ENCODE measurements at places on chromosomes 3 and 15. TPM values are rescaled to one million over a fixed set of nuclear protein-coding genes. Genes with fewer than 3 reads are reported as not detected.

GRCh38 chr3:39088889-39089288 is 18.5 kb downstream of the GORASP1 start:
- DNase-seq = no peak

DNA sequence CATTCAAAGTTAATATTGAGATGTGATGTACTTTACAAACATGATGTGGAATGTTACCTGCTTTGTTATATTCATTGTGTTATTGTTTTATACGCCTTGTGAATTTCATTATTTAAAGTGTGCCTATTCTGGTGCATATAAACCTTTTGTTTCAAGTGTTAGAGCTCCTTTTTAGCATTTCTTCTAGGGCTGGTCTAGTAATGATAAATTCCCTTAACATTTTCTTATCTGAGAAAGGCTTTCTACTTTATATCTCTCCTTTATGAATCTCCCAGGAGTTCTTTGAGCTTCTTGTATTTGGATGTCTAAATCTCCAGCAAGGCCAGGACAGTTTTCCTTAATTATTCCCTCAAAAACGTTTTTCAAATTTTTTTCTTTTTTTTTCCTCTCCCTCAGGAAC is 1005.6 kb downstream of the IGSF11 start:
- DNase-seq = no peak

- no peak for DNase-seq
Measured at GRCh38 chr15:32899126-32899596, 181.4 kb downstream of the GREM1 start.

DNA sequence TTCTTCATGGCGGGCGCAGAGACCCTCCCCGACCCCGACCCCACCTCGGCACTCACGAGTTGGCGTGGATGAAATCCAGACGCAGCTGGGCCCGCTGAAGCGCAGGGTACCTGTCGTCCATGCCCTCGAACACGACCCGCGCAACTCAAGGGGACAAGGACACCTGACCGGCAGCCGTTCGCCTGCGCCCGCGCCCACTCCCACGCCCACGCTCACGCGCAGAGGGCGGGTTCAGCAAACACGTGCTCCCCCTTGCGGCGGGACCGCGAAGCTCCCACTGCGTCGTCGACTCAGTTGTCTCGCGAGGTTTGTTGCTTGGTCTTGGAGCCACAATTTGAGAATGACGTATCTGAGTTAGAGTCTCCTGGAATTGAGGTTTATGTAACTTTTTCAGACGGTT is at the start of gene MORC1:
Gene MORC1, minus strand, starts transcription at position 196 of the 400 bp plus-strand sequence. Its CDS starts 75 bp downstream, at position 121.
- DNase-seq = no peak

DNA sequence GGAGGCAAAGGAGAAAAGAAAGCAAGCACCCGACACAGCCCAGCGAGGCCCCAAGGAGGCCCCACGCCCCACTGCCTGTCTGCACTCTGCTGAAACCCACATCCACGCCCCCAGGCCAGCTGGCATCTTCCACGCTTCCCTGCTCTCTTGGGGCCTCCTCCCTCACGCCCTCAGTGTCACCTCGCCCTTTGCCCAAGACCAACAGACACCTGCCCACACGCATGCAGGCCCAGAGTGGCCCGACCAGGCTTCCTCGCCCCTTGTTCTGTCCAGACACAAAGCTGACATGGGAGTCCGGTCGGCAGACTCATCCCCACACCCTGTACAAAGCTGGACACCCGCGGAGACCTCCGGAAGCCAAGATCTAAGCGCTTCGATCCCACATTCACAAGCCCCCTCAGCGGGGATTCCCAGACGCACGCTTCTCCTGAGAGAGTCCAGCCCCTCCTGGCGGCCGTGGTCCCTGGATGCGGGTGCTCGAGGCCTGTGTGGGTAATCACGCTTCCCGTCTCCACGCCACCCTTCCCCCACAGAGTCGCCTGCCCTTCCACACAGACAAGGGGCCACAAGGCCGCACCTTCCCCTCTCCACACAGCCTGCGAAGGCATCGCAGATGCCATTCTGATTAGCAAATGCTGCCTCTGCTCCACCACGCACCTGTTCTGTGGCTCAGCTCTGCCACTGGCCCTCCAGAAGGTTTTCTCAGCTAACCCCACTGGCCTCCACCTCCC is 176.6 kb downstream of the XXYLT1 start:
- DNase-seq = no peak

GRCh38 chr3:9600597-9600996 is 47.0 kb upstream of the LHFPL4 start:
- DNase-seq = peak; percentile 9

DNA sequence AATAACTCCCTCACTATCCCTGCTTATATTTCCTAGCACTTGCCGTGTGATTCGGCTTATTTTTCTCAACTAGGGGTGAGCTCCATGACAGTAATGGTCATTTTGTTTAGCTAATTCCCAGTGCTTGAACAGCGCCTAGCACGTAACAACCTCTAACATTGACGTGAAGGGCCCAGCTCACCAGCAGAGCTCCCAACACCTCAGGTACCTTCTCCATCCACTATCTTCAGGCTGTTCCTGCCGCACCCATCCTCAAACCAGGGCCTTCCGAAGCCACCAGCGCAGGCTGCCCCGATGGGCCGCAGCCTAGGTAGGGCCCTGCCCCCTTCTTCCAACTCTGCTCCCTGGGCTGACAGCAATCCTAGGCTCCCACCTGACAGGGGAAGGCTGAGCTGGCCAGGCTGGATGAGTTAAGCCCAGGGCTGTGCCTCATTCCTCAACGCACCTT is 751 bp upstream of the RPS17 start:
- peak; percentile 64 for DNase-seq

- no peak for DNase-seq
Measured at GRCh38 chr15:99477791-99478471, 87.9 kb upstream of the MEF2A start.

- no peak for DNase-seq
Measured at GRCh38 chr3:104588442-104588841, 778.3 kb upstream of the ALCAM start.

- DNase-seq = no peak
Measured at GRCh38 chr15:40875991-40876730, 2.1 kb upstream of the RHOV start.

DNA sequence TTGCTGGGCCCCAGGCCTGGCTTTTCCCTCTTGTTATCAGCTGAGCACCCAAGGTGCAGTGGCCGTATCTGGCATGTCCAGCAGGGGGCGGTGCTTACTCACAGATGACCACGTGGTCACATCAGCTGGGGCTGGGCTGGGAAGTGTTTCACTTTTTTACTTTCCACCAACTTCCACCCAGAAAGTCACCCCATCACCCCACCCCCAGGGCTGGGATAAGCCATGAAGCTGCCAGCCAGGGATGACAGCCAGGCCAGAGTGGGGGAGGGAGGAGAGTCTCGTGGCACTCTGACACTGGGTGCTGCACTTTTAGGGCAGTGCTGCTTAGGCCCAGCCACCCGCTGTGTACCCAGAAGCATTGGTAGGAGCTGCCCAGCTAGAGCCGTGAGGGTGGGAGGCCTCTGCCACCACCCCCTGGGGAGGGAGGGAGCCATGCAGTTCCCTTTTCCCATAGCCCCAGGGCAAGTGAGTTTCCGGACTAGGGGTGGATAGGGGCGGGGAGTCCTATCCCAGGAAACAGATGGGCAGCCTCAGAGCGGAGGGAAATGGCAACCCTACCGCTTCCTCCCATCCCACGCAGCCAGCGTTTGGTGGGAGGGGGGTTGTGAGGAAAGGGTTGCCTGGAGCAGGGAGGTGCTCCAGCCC is 6.1 kb downstream of the PPCDC start:
- DNase-seq = peak; percentile 96

DNA sequence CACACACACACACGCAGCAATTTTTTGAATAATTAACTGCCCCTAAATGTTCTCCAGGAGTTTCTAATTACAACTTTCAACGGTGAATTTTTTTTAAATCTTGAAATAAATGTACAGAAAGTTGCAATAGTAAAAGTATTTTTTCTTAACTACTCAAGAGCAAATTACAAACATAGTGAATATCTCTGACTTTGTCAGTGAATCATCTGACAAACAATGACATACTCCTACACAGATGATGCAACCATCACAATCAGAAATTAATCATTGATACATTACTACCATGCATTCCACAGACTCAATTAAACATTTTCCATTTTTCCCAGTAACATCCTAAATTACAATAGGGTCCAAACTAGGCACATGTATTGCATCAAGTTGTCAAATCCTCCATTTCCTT is 597.3 kb downstream of the NAALADL2 start:
- DNase-seq = no peak

DNA sequence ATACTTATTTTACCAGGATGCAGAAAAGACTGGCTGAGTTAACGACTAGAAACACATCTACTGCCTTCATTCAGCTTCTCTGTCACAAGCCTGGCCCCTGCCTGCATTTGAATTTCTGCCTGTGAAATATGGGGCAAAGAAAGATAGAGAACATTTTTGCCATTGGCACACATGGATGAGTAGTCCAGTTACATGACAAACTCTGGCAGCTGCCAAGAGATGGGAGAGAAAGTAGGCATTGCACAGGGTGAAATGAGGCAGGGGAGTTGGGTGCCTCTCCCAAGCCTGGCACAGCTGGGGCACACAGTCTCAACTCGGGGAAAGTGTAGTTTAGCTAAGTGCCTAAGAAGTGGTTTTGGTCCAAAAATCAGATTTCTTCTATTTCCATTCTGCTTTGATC is 24.0 kb downstream of the ANXA2 start:
- no peak for DNase-seq

DNA sequence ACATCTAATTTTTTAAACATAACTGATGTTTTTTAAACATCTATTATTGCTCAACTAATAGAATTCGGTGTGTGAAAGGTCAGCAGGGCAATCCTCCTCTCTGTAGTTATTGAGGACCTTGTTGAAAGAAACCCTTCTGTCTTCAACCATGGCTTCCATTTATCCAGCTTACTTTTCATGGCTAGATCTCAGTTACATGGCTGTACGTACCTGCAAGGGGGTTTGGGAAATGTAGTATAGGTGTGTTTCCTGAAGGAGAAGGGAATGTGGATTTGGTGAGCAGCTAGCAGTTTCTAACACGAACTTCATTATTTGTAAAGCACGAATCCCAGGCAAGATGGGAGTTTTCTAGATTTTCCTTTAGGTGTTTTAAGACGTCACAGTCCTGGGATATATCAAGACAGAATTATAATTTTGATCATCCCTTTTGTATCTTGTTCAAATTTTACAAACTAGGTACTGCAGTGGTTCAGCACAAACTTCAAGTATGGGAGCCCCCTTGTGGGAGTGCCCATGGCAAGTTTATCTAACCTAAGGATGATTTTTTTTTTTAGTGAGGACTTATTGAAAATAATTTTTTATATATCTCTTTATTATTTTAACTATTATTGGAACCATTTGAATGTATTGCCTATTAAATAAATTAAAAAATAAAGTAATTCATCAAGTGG is 41.6 kb downstream of the FBXL2 start:
- DNase-seq = no peak

DNA sequence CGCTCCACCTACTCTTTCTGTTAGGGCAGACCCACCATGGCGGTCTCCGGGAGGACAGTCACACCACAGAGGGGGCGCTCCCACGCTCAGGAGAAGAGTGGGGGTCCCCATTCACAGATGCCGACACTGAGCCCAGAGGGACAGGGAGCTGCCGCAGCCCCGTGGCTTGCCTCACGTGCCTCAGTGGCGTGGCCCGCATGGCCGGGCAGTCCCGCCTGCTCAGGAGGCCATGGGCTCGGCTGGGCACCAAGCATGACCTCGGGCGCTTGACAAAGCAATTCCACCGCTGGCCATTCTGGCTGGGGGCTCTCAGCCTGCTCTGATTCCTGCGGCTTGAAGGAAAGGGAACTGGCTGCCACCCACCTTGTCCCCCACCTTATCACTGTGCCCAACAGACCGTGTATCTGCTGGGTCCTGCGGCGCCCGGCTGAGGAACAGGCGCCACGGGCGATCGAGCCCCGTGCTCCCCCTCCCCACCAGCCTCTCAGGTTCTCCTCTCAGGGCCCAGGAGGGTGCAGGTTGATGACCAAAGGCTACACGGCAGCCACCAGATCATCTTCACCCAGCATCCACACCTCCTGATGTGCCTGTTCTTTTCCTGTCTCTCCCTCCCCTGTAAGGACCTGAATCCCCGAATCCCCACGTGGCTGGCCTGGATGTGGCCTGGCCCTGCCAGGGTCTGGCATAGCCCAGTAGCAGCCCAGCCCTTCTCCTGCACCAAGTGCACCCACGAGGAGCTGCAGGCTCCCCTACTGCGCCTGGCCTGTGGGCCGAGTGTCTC is 20.7 kb downstream of the CYFIP1 start:
- no peak for DNase-seq

GRCh38 chr3:107297597-107297996 is 79.6 kb upstream of the CCDC54 start:
- DNase-seq = no peak

The SECISBP2L gene
- 47.0 TPM for total RNA-seq

The CTXN2 gene
- not detected for total RNA-seq

The FBXW12 gene
- total RNA-seq = 0.46 TPM

The THRB gene
- total RNA-seq = 2.2 TPM

Measured in ovary (tissue), 10 donors.